ENCODE measurements at places on chromosomes 12 and 14.

DNA sequence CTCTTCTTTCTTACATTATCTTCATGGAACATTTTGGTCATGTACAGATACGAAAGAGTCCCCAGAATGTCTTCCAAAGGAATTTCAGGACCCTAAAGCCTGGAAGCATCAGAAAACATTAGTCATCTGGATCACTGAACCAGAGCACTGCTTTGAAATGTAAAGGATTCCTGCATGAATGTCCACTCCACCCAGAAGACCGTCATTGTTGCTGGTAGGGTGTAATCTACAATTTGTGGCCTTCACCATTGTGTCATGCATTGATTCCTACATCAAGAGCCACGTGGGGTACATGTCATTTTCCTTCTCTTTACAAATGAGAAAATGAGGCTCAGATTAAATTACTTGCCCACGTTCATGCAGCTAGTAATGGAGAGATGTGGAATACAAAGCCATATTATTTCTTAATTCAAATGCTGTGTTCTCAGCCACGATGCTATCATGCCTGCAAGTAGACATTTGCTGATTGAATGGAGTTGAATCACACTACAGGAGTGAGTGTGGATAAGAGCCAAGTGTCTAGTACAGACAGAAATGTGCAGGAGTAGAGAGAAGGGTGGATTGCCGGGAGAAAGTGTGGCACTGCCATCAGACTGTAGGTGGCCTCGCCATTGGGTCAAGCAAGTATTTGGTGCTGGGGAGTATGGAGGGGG is 231.2 kb downstream of the C12orf75 start:
- DNase-seq, result no peak

GRCh38 chr12:118472940-118473339 is 96.6 kb downstream of the SUDS3 start:
- no peak for DNase-seq

DNA sequence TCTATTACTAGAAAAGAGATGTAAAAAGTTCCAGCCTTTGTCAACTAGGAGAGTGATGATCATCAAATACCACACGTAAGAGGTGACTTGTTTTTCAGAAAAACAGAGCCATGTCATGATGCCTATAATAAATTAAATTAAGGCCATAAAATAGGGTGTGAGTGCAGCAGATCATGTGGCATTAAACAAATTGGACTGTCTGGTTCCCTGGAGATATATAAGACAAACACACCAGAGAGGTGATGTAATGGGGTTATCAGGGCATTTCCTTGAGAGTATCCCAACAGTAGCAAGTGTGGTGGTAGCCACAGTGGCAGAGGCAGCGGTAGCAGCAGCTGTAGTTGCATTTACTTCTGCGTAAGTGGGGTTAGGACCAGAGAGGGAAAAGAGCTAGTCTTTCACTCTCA is 14.6 kb upstream of the GALNT6 start:
- no peak for DNase-seq

DNA sequence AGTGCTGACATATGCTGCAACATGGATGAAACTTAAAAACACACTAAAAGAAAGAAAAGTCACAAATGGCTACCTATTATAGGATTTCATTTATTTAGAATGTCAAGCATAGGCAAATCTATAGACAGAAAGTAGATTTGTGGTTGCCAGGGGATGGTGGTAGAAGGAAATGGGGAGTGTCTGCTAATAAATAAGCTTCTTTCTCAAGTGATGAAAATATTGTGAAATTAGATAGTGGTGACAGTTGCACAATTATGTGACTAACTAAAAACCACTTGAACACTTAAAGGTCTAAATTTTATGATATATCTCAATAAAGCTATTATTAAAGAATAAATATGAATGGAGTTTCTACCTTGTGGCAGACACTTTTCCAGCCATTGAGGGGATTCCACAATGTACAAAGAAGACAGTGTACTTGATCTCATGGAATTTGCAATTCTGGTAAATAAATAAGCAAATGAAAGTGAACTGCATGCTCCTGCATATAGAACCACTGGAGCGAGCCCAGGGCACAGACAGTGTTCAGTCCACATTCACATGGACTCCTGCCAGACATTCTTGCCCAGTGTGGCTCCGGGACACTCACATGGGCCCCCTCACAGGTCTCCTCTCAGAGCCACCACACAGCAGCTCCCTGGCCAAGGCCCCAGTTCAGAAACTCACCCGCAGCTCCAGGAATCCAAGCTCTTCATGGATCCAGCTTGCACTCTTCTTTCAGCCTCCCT is 107.1 kb upstream of the ARID2 start:
- no peak for DNase-seq

GRCh38 chr12:99505805-99506204 is 141.7 kb upstream of the GARIN6 start:
- DNase-seq, result no peak

GRCh38 chr12:57553343-57554202 is 3.7 kb downstream of the KIF5A start:
- DNase-seq, result no peak

DNA sequence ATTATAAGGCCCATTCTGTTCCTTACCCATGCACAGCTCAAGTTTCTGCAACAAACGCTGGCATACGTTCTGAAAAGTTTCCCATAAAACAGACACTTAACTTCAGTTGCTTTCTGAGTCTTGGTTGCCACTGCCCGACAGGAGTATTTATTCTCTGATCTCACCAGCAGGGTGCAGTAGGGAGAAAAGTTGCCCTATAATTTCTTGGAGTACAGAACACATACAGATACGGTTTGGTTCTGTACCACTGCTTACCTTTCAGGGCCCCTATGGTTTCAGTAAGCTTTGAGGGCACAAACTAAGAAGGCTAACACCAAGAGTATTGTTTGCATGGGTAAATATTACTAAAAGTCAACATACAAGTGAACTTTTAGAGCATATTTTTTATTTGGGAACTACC is 77.9 kb downstream of the SPATA7 start:
- no peak for DNase-seq

DNA sequence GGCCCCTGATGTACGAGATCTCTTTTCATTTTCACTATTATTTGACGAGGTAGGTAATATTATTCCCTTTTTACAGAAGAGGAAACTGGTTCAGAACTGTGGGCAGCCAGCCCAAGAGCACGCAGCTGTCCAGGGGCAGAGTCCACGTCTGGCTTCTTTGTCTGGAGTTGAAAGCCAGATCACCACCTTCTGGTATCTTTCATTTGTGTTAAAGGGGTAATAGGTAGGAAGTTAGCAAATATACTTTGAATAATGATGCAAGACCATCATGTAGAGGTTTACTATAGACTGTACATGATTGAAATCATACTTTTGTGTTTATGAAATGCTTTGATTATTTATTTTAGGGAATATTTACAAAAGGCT is 144.1 kb upstream of the AMIGO2 start:
- DNase-seq, result no peak

GRCh38 chr12:45112306-45112705 is 61.4 kb upstream of the DBX2 start:
- DNase-seq, result no peak

GRCh38 chr12:14169281-14169680 is 187.9 kb upstream of the GRIN2B start:
- DNase-seq, result no peak

DNA sequence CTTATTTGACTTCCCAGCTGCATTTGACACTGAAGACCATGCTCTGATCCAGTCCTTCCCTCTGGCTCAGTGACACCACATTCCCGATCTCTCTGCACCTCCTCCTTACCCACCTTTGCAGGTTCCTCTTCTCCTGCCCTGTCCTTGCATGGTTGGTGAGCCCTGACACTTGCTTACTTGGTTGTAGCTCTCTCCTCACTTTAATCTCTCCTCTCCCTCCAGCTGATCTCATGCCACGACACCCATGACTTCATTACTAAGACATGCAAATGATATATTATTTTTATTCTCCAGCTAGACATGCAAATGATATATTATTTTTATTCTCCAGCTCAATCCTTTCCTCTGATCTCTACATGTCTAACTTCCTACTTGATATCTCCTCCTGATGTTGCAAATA is at the start of gene SERPINA9:
Gene SERPINA9, minus strand, starts transcription at position 175 of the 400 bp plus-strand sequence. CDS start 6,357 bp downstream, outside the sequence.
- DNase-seq, result no peak

- no peak for DNase-seq
Observed at GRCh38 chr12:32918890-32919801, 22.6 kb upstream of the PKP2 start.

- DNase-seq, result no peak
Observed at GRCh38 chr14:93262446-93262845, 55.4 kb downstream of the UBR7 start.

DNA sequence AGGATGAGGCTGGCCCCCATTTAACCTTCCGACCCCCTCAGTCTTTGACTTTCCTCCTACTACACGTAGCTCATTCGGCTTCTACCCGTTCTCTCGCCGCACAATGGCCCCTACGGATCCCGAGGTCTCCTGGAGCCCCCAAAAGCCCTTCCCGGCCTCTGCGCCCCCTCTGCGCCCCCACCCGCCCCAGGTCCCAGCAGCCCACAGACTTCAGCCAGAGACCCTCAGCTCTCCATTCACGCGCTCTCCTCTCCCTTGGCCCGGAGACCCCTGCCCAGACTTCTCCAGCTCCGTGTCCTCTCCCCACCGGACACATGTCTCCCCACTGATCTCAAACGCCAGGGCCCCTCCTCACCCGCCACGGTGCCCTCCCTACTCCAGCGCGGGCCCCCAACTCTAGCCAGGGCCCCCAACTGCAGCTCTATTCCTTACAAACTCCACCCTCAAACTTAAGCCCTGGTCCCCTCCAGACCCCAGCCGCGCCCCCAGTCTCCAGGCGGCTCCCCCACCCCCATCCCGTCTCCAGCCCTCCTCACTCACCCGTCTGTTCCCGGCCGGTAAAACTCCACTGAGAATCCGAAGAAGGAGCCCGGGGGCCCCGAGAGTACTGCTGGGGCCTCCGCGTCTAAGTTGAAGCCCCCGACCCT is 502 bp downstream of the ITGA5 start:
- no peak for DNase-seq

DNA sequence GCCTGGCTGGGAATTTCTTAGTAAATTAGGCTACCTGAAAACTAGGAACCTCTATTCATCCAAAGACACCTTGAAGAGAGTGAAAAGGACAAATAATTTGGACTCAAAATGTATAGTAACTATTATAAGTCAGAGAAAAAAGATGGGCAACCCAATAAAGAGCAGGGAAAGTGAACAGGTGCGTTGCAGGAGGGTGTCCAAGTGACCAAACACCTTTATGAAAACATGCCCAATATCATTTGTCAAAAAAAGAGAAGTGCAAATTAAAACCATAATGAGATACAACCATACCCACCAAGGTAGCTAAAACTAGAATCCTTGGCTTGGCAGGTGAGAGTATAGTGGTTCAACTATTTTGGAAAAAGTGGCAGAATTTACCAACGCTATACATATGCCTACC is 24.9 kb upstream of the PLD4 start:
- DNase-seq, result no peak

DNA sequence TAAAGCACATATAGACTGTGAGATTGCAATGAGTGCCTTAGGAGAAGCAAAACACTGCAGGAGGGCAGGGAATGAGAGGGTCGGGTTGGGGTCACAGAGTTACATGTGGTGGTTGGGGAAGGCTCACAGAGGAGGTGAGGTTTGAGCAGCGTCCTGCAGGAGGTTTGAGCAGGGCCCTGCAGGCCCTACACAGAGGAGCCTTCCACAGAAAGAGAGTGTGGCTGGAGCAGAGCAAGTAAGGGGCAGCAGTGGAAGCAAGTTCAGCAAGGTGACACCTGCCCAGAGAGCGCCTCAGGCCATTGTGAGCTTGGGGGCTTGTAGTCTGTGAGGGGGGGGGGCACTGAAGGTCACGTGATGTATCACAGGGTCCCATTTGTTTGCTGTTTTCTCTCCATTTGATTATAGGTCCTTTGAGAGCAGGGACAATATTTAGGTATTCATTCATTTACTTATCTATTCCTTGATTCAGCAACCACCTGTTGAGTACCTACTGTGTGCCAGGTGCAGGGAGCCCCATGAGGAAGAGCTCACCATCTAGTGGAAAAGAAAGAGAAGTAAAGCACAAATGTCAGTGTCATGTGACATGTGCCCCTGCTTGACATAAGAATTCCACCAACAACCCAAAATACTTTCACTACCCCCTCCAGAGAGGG is 56.6 kb downstream of the GALNT16 start:
- DNase-seq, result no peak

DNA sequence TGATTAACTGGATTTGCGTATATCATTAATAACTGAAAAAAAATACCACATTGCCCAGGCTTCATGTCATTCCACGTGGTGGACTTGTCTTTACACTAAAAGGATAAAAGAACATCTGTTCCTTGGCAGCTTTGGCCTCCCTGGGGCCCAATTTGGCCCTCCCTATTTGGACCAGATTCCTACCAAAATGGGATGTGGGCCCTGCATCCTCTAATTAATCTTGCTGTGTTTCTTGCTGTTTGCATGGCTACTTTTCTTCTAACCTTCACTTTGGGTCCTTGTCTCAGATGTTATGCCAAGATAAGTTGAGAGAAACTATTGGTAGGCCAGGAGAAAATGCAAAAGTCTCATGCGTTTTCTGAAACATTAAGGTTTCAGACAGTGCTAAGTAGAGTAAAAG is 57.5 kb downstream of the PTHLH start:
- no peak for DNase-seq

- no peak for DNase-seq
Observed at GRCh38 chr12:87670448-87670847, 358.8 kb downstream of the C12orf50 start.

- DNase-seq, result no peak
Observed at GRCh38 chr14:66916421-66916820, 272.8 kb upstream of the GARIN2 start.

GRCh38 chr12:90972226-90972625 is 17.2 kb upstream of the CCER1 start:
- DNase-seq, result no peak

- no peak for DNase-seq
Observed at GRCh38 chr14:35944847-35945246, 118.7 kb downstream of the BRMS1L start.

DNA sequence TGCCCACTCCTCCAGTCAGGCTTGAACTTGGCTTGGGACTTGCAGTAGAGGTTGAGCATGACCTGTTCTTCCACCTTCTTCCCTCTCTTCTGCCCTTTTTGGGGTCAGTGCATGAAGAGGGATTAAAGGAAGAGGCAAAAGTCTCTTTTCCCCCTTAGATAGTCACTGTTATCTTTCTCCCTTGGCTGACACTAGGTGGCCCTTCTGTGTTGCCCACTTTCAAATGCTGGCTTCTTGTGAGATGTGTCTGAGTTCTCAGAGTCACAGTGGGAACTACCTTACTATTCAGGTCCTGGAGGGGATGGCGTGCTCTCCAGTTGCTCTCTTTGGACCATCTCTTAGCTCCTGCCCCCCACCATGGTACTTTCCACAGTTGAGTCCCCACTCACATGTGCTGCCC is 73.6 kb downstream of the GPR65 start:
- DNase-seq, result no peak

- no peak for DNase-seq
Observed at GRCh38 chr12:120474616-120474960, 5.0 kb upstream of the SRSF9 start.

DNA sequence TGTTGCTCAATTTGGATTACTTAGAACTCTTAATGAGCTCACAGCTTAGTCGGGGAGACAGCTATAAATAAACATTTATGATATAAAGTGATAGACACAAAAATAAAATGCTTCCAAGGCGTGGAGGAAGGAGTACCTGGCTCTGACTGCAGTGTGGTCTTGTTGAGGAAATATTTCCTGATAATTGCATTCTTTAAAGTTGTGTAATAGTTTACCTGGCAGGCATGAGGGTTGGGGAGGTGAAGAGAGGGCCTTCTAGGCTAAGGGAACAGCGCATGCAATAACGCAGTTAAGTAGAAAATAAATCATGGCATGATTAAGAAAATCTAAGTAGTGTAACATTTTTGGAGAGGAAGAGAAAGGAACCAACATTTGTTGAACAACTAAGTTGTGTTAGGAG is 260.5 kb upstream of the ATP2B1 start:
- no peak for DNase-seq

All from activated T-cell treated with anti-CD3 and anti-CD28 coated beads, Interleukin-2, amount 50 U/mL, for 1 hour (primary cell).